ENCODE measurements at places on chromosomes 4 and X.

DNA sequence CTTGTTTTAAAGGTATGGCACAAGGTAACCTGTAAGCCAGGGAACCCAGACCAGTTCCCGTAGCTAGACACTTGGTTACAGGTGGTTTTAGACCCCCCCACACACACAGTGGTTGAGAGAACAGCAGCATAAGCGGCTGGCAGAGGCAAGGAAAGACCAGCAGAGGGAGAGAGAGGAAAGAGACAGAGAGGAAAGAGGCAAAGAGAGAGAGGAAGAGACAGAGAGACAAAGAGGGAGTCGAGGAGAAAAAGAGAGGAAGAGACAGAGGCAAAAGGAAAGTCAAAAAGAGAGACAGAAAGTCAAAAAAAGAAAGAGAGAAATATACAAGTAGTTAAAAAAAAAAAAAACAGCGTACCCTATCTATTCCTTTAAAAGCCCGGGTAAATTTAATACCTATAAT lies 19.5 kb upstream of the PCSK1N start:
- DNase-seq: peak; percentile 20

DNA sequence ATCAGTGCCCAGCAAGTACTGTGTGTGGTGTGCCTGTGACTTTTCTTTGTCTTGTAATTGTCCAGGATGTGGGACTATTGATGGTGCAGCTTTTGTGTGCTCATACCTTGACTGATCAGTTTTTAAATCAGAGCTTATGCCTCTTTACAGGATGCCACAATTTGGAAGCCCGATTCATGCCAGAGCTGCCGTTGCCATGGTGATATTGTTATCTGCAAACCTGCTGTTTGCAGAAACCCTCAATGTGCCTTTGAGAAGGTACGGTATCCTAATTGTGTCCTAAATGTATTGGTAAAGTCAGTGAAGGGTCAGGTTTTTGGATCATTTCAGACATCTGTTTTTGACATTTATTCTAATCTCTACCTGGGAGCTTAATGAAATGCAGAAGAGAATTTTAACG lies 180.2 kb downstream of the FRAS1 start:
- no peak for DNase-seq

- no peak for DNase-seq
Measured at GRCh38 chr4:128590773-128591172, 218.7 kb upstream of the JADE1 start.

DNA sequence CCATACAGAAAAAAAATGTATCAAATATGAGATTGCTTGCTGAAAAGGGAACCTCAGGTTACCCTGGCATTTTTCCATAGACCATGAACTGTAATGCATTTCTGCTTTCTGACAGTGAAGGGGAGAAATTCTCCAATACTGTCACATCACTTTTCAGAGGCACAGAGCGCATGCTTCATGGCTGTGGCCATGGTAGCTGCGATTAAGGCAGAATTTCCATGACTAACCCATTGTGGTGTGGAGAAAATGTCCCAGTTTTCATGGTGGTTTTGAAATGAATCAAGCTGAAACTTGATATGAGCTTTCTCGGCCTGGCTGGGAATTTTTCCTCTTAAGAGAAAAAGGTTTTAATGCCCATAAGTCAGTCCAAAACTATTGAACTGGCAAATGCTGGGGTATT lies 39.5 kb upstream of the MAP3K15 start:
- no peak for DNase-seq

DNA sequence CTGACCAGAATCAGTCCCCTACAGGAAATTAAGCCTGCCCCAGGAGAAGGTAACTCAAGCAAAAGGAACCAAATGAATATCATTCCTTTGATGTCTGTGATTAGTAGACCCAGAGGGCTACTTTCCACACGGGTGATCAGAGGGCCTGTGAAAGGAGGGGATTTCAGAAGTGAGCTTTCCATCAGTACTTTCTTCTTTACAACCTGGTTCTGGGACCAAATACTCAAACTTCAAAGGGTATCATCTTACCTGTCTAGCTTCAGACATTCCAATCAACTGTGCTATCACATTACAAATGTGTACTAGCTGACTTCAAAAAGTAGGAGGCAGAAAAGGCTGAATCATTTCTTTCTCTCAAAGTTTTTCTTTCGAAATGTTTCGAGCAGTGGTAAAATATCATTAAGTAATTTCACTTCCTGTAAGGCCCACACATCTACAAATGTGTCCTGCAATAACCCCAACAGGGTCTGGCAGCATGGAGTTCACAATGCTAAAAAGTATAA lies 23.9 kb downstream of the ACSL4 start:
- DNase-seq: no peak

DNA sequence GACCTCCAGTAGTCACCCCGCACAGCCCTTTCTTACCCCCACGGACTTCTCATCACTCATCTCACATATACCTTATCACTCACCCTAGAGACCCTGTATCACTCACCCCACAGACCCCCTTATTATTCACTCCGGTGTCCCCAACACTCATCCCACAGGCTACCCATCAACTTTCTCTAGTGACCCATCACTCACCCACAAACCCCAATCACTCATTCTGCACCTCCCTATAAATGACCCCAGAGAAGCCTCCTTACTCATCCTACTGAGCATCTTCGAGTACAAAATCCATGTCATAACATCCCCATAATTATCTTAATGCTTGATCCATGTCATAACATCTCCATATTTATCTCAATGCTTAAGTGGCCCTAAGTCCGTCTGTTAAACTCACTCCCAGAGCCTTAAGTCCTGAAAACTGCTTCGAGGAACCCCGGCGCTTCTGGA lies 934 bp downstream of the ZNF41 start:
- no peak for DNase-seq

DNA sequence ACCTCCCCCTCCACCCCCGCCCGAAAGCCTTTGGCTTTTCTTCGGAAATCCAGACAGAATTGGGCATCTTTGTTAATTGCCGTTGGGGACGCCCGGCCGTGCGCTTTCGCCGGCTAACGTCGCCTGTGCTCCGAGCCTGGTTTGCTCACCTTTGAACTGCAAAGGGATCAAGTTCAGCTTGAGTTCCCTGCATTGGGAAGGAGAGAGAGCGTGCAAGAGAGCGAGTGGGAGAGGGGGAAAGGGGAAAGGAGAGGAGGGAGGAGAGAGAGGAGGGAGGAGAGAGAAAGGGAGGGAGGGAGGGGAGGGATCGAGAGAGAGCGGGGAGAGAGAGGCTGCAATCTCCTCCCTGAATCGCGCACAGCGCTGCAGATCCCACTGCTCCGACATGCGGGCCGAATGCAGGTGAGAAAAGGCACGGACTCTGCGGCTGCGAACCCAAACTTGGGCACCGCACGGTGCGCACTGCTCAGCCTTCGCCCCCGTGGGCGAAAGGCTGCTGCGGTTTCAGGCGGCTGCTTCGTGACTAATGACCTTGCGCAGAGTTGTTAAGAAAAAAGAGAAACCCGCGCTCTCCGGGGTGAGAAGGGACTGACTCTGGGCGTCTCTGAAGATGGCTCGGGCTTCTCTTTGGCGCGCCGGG lies at the start of gene PCDH7:
PCDH7 (plus strand) TSS at position 349 of the 640 bp plus-strand sequence. CDS start 1,054 bp downstream, outside the sequence.
- peak; percentile 67 for DNase-seq

DNA sequence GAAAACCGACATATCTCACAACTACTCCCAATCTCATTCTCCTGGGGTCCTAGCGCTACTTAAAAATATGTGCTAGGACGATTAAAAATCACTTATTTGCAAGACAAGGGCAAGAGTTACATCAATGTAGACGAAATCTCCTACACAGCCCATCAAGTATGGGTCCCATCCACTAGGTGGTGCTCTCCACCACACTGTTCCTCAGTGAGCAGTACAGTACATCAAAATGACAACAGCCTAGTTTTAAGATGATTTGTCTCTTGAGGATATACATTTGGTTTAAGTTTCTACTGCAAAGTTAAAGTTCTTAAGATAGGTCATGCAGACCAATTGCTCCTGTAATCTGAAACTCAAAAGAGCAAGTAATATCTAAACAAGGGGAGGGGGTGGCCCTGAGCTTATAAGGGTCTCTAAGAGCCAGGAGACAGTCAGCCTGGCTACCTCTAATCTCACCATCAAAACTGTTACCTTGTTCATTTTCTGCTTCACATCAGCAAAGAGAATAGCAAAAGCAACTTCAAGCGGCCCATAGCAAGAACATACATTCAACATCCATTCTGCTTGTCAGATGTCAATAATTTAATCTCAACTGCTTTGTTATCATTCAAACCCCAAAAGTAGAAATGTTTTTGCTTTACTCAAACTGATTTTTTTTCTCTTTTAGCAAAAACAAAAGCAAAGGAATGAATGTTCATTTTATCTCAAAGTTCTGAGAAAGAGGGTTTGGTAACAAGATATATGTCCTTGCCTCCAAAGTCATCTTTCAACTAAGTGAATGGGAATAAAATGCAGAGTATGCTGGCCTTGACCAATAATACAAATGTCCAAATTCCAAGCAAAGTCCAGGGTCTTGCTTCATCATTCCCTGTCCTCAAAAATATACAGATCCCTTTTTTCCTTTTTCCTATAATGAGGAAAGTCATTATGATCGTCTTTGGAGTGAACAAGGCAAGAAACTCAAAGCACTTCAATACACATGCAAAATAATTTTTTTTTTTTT lies 53.1 kb downstream of the STX18 start:
- peak; percentile 75 for DNase-seq

- no peak for DNase-seq
Measured at GRCh38 chr4:11805842-11806241, 377.1 kb upstream of the HS3ST1 start.

- DNase-seq: no peak
Measured at GRCh38 chr4:13329963-13330362, 154.2 kb downstream of the RAB28 start.

DNA sequence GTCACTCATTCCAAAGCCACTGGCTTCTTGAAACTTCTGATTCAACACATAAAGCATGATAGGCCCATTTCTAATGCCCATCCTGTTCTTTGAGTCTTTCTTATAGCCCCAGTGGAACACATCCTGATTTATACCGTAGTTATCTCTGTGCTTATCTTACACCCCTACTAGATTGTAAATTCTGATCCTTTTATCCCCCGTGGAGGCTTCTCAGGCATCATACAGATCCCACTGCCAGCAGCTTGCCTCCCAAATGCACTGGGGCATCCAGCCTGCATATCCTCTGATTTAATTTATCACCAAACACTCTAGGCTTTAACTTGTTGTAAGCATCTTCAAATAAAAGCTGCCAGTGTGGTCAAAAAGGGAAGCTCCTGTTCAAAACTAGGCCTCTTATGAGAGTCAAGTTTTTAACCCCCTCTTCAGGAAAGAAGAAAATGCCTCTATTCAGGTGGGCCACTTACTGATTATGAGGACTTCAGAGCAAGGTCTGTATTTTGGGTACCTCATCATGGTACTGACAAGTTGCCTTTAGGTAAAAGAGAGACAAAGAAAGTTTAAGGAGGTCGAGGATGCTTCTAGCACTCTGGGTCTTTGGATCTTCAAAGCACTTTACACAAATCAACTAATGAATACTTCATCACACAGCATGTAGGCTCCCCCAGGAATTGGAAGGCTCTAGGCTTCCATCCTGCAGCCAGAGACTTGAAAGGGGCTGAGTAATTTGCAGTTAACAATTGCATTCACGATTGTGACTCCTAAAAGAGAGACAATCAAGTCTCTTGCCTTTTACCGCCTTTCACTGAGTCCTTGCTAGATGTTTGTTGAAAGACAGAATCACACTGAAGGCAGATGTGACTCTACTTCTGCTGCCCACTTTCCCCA lies 95.8 kb upstream of the LDB2 start:
- DNase-seq: no peak

- DNase-seq: no peak
Measured at GRCh38 chrX:15988661-15989603, 134.3 kb upstream of the AP1S2 start.

DNA sequence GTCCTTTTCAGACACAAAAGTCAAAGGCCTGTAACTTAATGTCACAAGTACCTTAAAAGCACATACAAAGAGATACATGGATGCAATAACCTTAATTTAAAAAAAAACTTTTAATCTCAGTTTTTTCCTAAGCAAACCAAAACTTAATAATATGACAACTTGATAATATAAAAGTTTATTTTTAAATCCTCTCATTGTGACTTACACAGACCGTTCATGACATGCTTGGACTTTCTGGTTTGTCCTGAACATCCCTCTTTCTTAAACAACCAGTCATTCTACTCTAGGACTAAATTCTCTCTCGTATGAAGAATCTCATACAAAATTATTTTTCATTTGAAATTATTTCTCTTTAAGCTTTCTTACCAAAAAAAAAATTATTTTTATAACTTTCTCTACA lies 43.1 kb upstream of the CYP2U1 start:
- DNase-seq: no peak

- DNase-seq: peak; percentile 74
Measured at GRCh38 chrX:51496501-51497291, at the start of gene NUDT11. TSS of gene NUDT11 (minus strand) at chrX:51496592. CDS start at chrX:51496444, 148 bp downstream.

DNA sequence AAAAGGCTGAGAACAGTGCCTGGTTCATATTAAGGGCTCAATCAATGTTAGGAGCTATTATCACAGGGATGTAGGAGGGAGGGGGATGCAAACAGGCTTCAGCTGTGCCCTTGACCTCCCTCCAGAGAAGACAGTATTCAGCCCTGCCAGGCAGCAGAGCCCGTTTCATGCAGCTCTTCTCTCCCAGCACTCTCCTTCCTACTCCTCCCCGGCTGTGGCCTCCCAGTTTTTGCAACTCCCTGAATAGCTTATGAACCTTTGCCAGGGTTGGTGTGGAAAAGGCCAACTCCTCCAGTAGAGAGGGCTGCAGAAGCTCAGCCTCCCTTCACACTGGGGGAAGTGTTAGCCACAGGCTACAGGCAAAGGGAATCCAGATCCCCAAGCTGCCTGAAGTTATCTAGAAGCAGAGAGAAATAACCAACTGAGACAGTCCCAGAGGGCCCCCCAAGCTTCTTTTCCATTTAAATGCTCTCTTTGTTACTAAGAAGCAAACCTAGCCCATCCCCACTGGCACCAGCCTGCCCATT lies 31.7 kb upstream of the APLN start:
- DNase-seq: no peak

DNA sequence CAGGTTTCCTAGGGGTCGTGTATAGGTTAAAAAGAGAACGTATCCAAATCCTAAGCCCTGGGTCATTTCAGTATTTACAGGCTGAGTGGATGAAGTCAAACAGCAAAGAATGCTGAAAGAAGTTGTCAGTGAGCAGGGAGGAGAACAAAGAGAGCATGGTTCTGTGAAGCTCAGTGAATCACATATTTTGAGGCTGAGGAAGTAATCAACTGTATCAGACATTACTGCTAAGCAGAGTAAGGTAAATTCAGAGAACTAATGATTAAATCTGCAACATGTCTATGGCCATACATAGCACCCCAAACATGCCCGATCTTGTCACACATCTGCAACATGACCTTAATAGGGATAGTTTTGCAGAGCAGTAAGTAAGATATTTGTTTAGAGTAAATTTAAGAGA lies 1130.3 kb downstream of the RAPGEF2 start:
- no peak for DNase-seq

DNA sequence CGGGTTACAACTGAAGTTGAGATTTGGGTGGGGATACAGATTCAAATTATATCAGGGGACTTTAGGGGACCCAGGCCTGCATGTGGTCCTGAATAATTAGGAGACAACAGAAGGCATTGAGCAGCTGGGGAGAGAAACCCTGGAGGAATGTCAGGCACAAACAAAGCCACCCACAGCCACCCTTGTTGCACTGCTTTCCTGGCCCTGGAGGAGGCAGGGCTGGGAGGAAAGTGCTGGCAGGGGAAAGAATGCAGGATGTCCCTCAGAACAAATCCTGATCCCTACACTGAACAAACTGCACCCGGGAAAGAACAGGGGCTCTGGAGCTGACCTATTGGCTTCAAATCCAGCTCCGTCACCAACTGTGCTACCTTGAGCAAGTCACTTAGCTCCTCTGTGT lies 214.1 kb upstream of the ATP6AP2 start:
- peak; percentile 17 for DNase-seq

- DNase-seq: no peak
Measured at GRCh38 chrX:153832728-153833127, 2.4 kb upstream of the PDZD4 start.
